ENCODE measurements at places on chromosomes 5 and 9.

DNA sequence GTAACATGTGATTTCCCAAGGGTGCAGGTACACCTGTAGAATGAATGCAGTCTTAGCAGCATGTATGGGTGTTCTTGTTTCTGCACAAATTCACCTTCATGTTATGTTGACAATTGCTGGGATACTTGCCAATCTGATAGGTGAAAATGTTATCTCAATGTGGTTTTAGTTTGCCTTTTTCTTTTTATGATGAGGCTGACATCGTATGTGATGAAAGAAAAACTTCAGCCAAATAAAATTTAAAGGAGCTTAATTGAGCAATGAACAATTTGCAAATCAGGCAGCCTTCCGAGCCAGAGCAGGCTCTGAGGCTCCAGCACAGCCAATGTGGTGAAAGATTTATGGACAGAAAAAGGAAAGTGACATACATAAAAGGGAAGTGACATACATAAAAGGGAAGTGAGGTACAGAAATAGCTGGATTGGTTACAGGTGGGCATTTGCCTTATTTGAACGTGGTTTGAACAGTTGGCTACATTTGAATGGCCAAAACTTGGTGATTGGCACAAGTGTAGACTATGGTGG, 10.5 kb downstream of the TAL2 start:
- no peak for DNase-seq

DNA sequence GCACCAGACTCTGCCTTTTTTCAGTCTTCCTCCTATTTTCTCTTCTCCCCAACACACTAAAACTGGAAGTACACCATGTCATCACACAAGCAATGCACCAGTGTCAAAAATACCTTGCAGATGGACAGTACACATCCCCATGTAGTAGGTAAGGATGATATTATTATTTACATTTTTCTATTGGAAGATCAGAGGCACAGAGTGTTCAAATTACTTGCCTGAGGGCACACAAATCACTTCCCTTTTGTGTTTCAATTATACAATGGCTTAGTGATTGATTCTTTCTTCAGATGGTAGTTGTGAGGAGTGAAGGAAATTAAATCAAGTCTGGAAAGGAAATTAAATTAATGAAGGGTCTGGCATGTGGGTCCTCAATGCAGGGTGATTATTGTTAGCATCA, 39.6 kb downstream of the CTSL start:
- DNase-seq = no peak

GRCh38 chr5:122611406-122611805, 163.5 kb upstream of the SNX2 start:
- DNase-seq = no peak

GRCh38 chr5:65927503-65928321, 1.3 kb downstream of the ERBIN start:
- DNase-seq = no peak

GRCh38 chr5:31232273-31232888, 38.9 kb downstream of the CDH6 start:
- no peak for DNase-seq

DNA sequence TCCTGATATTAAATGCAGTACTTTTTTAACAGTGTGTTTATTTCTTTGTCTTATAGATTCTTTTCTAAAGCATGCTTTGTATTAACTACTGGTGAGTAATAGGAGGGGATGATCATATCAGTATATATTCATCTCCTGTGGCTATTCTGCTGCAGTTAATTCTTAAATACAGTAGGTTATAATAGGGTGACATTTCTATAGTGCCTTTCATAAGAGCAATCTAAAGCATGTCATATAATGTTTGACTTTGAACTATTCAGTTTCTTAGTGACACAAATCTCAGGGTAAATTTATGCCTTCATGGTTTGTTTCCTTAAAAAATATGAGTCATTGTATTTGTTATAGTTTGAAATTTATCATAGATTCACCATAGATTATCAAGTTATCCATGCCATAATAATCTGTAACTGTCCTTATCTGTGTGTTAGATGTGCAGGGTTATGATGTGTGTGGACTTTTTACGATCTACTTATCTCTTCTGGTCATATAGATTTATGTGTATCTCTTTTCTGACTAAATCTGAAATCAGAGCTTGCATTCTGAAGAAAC, 1019.5 kb downstream of the NR2F1-AS1 start:
- no peak for DNase-seq

- DNase-seq = no peak
Measured at GRCh38 chr5:43515678-43516048, 715 bp upstream of the C5orf34 start.

- no peak for DNase-seq
Measured at GRCh38 chr9:129347316-129348120, 169.5 kb upstream of the IER5L start.

- no peak for DNase-seq
Measured at GRCh38 chr9:132249123-132249522, 87.3 kb downstream of the NTNG2 start.

- DNase-seq = no peak
Measured at GRCh38 chr9:110283751-110284150, 27.4 kb upstream of the TXN start.

DNA sequence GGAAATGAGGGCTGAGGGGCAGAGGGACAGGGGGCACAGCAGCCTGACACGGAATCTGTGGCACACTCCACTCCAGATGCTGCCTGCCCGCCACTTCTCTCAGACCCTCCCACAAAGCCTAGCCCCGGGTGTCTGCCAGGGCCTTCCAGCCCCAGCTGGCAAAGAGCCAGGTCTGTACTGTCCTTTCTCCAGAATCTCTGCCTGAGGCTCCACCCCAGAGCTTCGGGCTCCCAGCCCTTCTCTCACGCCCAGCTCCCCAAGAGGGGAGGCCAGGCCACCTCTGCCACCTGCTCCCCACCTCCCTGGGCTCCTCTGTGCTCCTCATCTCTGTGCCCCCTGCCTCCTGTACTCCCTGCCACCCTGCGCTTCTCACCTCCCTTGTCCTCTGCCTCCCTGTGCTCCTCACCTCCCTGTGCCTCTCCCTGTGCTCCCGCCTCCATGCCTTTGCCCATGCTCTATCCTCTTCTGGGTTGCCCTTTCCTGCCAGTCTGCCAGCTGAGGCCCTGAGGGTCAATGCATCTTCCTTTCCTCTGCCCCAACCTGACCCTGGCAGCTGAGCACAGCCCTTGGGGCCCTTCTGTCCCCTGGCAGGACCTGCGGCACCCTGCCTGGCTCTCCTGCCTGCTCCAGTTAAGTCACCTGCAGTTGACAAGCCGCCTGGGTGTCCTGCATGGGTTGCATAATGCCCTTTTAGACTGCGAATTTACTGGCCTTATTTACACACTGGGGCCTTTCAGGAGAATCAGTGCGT, 36.4 kb downstream of the RASGEF1C start:
- no peak for DNase-seq
